Coronary artery (tissue), 2 donors: ENCODE measurements at places on chromosomes 6 and 20.

GRCh38 chr20:50538276-50538675, 28.1 kb downstream of the PTPN1 start:
- no peak for DNase-seq

GRCh38 chr6:143772116-143773086, 70.7 kb upstream of the LTV1 start:
- no peak for DNase-seq

- DNase-seq: no peak
Observed at GRCh38 chr6:36487698-36488097, 44.9 kb downstream of the KCTD20 start.

- DNase-seq: no peak
Observed at GRCh38 chr6:37319156-37319555, 34.6 kb upstream of the RNF8 start.

- no peak for DNase-seq
Observed at GRCh38 chr20:18225632-18226031, 62.7 kb upstream of the ZNF133 start.

DNA sequence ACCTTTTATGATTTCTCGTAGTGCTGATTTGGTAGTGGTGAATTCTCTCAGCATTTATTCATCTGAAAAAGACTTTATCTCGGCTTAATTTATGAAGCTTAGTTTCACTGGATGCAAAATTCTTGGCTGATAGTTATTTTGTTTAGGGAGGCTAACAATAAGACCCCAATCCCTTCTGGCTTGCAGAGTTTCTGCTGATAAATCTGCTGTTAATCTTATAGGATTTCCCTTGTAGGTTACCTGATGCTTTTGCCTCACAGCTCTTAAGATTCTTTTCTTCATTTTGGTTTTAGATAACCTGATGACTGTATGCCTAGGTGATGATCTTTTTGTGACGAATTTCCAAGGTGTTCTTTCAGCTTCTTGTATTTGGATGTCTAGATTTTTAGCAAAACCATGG, 388.7 kb downstream of the UTRN start:
- DNase-seq: no peak

DNA sequence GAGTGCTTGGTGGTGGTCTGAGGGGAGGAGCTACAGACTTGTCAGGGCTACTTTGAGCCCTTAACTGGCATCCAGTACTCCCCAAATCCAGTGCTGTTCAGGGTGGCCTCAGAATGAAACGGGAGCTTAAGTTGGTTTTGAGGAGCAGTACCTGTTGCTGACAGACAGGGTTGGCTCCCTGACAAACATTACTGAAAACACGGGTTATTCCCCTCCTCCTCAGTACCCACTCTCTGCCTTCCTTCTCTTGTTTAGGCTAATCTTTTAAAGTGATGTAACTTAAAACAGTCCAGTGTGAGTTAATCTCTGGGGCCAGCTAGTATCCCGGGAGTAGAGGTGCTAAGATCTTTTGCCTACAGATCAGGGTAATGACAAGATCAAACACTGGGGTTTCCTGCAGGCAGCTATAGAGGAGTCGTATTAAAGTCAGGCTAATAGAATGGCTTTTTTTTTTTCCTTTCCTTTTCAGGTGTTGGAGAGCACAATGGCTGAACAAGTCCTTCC, 3.7 kb downstream of the TNFAIP3 start:
- no peak for DNase-seq

DNA sequence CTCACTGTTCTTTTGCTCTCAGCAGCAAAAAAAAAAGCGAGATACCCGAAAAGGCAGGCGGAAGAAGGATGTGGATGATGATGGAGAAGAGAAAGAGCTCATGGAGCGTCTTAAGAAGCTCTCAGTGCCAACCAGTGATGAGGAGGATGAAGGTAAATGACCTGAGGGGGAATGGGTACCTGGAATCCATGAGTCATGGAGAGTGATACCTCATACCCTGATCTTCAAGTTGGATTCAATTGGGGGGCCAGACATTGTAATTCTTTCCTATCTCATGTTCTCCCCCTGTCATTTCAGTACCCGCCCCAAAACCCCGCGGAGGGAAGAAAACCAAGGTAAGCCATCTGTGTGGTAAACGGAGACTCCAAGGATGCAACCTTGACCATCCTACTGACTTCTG, 6.8 kb downstream of the ABCF1 start:
- no peak for DNase-seq

DNA sequence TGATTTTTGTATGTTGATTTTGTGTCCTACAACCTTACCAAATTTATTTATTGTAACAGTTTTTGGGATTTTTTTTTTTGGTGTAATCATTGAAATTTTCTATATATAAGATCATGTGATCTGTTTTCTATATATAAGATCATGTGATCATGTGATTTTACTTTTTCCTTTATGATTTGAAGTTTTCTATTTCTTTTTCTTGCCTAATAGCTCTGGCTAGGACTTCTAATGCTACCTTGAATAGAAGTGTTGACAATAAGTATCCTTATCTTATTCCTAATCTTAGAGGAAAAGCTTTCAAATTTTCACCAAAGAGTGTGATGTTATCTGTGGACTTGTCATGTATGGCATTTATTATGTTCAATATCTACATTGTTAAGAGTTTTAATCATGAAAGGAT, 69.7 kb downstream of the TNFAIP3 start:
- DNase-seq: no peak

GRCh38 chr6:167515873-167516507, 191.1 kb downstream of the TTLL2 start:
- DNase-seq: no peak
